Stimulated activated CD4-positive, alpha-beta T cell treated with anti-CD3 and anti-CD28 coated beads, Interleukin-4, amount 100 ng/mL, for 24 hours (primary cell): ENCODE measurements at places on chromosomes 5 and 9.
A peak's percentile ranks its signal among the peaks of the same experiment; 100 is the strongest.

DNA sequence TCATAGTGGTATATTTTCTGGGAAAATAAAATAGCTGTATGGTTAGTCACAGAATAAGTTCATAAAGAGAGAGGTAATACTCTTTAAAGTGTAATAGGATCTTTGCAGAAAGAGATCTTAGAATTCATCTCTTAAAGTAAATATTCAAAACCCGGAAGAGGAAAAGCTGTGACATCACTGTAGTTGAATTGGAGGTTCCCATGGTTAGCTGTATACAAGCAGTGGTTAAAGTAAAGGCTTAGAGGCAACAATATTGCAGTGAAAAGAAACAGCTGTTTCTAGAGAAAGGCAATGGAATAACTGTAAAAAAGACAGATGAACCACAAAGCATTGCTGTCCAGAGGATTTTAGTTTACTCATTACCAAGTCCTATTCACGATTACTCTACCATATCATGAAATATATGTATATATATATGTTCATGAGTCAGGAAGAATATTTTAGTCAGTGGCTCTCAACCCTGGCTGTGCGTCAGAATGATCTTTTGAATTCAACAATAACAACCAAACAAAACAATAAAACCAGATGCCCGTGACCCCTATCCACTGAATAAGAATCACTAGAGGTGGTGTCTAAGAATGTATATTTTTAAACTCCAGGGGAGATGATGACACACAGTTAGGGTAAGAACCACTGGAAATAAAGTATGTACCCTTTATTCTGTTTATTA lies 4.7 kb downstream of the ERCC6L2 start:
- no peak for DNase-seq

- peak; percentile 23 for DNase-seq
These were observed 23.1 kb upstream of the TDRD7 start for GRCh38 chr9:97388721-97389238.

GRCh38 chr5:136225796-136226195 lies 32.8 kb upstream of the SMIM32 start:
- DNase-seq: no peak

DNA sequence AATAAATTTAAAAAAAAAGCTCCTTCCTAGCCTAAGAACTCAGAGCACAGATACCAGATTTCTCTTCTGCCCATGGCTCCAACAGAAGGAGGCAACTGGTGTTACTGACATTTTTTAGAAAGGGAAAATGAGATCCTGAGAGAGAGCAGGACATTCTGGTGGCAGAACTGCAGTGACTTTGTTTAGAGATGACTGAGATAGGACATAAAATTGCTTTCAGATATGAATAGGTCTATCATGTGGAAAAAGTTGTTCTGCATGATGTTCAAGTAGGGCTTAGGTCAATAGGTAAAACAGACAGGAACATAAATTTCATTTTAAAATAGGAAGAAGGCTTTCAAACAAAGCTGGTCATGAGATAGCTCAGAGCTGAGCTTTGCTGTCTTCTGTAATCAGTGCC lies 49.6 kb downstream of the NIPAL4 start:
- no peak for DNase-seq

GRCh38 chr5:125323613-125324012 lies 577.2 kb upstream of the ZNF608 start:
- no peak for DNase-seq

GRCh38 chr9:90894986-90895687 lies 93.5 kb downstream of the SYK start:
- DNase-seq: no peak

DNA sequence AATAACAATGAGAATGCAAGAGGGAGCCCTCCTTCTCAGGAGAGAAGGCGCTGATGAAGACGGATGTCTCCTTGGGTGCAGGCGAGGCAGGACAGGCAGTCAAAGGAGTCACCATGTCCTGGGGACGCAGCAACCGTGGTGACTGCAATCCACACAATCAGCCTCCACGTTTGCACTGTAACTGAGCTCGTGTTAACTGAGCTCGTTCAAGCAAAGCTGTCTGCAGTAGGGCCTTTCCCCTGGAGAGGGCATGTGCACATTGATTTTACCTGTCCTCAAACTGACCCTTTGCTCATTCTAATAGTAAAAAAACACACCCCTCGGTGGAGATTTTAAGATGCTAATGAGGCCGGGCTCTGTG lies 2.8 kb downstream of the SARDH start:
- DNase-seq: no peak

GRCh38 chr5:33688066-33688465 lies 203.7 kb downstream of the ADAMTS12 start:
- DNase-seq: no peak
